ENCODE measurements at places on chromosomes 7 and 10.

GRCh38 chr7:138125119-138125518, 48.9 kb downstream of the AKR1D1 start:
- DNase-seq: no peak

GRCh38 chr10:75623310-75624093, 192.1 kb downstream of the LRMDA start:
- no peak for DNase-seq

- no peak for DNase-seq
Observed at GRCh38 chr7:6170571-6171531, 101.6 kb downstream of the CYTH3 start.

GRCh38 chr10:7233259-7233991, 177.4 kb downstream of the SFMBT2 start:
- no peak for DNase-seq

DNA sequence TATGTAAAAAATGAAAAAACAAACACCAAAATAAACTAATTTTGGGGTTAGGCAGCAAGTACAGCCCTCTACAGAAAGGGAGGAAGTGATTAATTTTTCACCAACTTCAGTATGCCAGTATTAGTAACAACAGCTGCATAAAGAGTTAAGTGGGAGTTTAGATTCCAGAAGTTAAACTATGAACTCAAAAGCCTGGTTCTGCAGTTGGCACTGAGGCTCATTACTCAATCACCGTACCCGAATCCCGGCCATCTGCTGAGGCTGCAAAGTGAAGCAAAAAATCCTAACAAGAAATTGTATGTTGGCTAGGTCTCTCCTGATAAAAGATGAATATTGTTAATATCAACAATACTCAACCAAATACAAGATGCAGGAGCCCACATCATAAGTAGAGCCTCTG, 4.0 kb downstream of the NUDT5 start:
- DNase-seq: no peak
